ENCODE measurements at places on chromosomes 7 and 10. TPM values are rescaled to one million over a fixed set of nuclear protein-coding genes. Genes with fewer than 3 reads are reported as not detected.

The FAM25A gene
- not detected for total RNA-seq

The EFCAB10 gene
- total RNA-seq: 3.3 TPM

The PCLO gene
- total RNA-seq: 48.5 TPM

The RAMP3 gene
- total RNA-seq: 4.7 TPM

The GIMAP4 gene
- 11.4 TPM for total RNA-seq

The ARPC1A gene
- 72.1 TPM for total RNA-seq

The PGAM2 gene
- 5.9 TPM for total RNA-seq

The SORCS1 gene
- 40.6 TPM for total RNA-seq

The OR13A1 gene
- total RNA-seq: not detected

The HACD1 gene
- total RNA-seq: 18.7 TPM

The SEPTIN7 gene
- 370 TPM for total RNA-seq

The PPP1R9A gene
- total RNA-seq: 115 TPM

The COPS6 gene
- total RNA-seq: 25.9 TPM

The DDC gene
- not detected for total RNA-seq

The CCDC146 gene
- total RNA-seq: 15.4 TPM

The PILRA gene
- 1.1 TPM for total RNA-seq

The PLEKHA8 gene
- total RNA-seq: 34.8 TPM

The EMX2 gene
- 2.0 TPM for total RNA-seq

The SLC26A3 gene
- not detected for total RNA-seq

The VKORC1L1 gene
- total RNA-seq: 31.7 TPM

The VWA2 gene
- 3.6 TPM for total RNA-seq

The AGBL3 gene
- total RNA-seq: 6.7 TPM

The ATOH7 gene
- 1.4 TPM for total RNA-seq

All from occipital lobe (tissue), 3 donors.